ENCODE measurements at places on chromosomes 6 and 20.

GRCh38 chr6:80145509-80145908 is 39.0 kb downstream of the BCKDHB start:
- no peak for DNase-seq

DNA sequence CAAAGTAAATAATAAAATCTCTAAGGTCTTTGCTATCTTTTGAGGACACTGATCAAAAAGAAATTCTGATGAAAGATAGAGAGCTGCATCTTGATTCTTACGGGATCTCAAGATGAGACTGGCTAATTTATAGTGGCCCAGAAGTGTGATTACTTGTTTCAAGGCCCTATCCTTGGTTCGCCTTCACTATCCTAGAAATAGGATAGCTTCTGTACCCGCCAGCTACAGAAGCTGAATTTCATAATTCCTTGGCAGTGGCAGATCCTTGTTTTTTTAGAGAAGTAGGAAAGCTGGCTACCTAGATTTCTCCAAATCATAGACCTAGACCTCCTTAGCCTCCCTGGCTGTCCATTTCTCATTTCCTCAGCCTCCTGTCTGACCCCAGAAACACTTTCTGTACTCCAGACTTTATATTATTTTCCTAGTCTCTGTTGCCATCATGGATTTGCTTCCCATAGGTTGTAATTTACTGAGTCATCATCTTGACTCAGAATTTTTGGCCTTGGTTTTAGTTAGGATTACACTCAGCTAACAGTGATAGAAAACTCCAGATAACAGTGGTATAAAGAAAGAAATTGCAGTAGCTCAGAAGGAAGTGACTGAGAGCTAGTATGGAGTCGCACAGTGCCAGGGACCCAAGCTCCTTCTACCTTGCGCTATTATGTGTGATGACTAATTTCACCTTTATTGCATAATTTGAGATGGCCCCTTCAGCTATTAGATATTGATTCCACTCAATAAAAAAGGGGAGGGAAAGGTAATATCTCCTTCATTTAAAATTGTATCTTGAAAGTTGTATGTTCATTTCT is 27.7 kb downstream of the PHF3 start:
- no peak for DNase-seq

DNA sequence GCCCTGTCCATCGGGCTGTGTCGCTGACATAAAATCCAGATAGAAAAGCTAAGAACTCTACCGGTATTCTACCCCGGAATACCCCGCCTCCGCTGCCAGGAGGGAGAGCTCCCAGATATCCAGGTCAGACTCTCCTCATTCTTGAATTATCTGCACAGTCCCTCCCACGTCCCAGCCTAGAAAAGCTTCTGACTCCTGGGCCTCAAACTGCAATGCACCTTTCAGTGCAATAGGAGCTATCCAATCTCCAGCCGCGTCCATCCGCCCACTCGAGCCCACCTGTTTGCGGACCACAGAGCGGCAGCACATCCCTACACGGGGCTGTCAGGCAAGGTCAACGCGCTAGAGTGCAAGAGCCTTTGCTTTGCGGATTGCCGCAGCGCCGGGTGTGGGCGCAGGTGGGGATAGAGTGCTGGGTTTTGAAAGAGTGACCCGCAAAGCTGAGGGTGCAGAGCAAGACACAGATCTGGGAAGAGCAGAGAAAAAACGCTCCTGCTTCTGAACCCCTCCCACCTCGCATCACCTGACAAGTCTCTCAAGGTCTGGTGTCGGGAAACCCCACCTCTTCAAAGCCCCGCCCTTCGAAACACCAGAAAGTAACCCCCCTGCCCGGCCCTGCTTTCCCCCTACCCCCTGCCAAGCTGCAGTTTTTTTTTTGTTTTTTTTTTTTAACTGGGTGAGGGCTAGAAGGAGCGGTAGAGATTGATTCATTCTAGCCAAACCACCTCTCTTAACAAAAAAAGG is 1.3 kb downstream of the TAPBP start:
- DNase-seq = peak; percentile 40

- no peak for DNase-seq
Measured at GRCh38 chr6:149316108-149316727, 1.3 kb upstream of the TAB2 start.
